CD8-positive, alpha-beta T cell (primary cell): ENCODE measurements at places on chromosomes 16 and 17. TPM values are rescaled to one million over a fixed set of nuclear protein-coding genes. Genes with fewer than 3 reads are reported as not detected.

TVP23A gene
- total RNA-seq: not detected

MT3 gene
- 1.00 TPM for total RNA-seq

TNFRSF12A gene
- 2.0 TPM for total RNA-seq

DNAI2 gene
- 0.22 TPM for total RNA-seq
